ENCODE measurements at places on chromosomes 4 and X.

- DNase-seq = no peak
Measured at GRCh38 chrX:125205918-125206665, 113.6 kb upstream of the TEX13C start.

DNA sequence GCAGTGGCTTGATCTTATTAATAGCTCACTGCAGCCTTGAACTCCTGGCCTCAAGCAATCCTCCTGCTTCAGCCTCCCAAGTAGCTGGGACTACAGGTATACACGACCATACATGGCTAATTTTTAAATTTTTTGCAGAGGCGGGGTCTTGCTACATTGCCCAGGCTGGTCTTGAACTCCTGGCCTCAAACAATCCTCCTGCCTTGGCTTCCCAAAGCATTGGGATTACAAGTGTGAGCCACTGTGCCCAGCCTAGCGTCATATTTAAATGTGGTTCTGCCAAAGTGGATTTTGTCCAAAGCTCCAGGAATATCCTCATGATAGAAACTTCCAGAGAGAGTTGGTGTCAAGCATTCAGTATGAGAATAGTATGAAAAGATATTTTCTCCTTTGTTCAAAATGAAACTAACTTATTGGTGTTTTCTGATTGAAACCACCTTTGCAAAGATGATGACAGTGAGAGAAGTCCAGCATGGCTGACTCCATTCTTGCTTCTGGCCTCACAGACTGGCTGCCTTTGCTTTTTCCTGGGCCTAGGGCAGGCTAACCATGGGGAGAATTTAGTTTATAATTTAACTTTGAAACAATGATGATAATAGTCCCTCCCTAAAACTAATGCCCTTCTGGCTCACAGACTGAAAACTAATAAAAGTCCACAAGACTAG is 129.0 kb downstream of the C4orf51 start:
- no peak for DNase-seq

- DNase-seq = no peak
Measured at GRCh38 chr4:155530290-155530689, 136.4 kb upstream of the GUCY1A1 start.

DNA sequence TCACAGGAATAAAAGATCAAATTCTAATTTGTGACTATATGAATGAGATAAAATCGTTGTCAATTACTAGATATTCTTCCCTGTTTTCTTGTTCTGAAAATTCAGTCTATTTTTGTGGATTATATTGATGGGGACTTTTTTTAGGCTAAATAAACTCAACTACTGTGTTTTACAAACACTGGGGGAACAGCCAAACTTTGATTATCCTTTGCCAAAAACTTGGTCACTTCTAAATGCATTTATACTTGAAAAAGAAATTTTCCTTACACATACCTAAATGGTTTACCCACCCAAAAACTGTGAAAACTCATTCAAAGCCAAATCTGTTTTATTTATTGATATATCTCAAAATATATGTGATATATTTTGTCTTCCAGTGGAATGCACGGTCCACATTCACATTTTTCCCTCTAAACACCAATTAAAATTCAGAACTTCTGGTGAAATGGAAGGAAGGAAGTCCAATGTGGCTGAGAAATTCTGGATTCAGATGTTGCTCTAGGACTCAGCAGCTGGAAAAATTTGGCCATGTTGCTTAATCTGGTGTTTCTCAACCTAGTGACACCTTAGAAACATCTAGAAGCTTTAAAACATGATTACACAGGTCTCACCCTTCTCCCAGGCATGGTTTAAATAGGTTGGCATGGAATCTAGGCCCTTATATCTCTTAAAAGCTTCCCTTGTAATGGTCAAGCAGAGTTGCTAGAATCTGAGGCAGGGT is 28.6 kb upstream of the ARHGAP24 start:
- DNase-seq = no peak

DNA sequence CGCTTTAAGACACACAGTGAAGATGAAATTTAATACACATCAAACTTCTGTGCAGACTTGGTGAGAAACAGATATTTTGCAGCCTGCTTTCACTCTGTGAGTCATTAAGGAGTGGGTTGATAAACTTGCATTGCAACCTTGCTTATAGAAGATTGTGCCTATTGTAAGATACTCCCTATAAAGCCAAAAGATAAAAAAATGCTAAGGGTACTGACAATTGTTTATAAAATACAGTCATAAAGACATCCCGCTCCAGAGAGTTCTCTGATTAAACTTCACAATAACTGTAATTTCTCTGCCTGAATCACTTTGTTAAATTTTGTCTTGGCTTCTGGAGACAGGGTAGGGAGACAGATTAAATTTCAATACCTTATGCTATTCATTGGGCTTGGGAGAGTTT is 49.1 kb downstream of the GALNT7 start:
- no peak for DNase-seq

GRCh38 chr4:94375364-94375763 is 32.7 kb upstream of the HPGDS start:
- DNase-seq = no peak

- no peak for DNase-seq
Measured at GRCh38 chr4:40562208-40562607, 67.5 kb downstream of the RBM47 start.

- DNase-seq = no peak
Measured at GRCh38 chr4:114087596-114088230, 108.3 kb upstream of the ARSJ start.

- no peak for DNase-seq
Measured at GRCh38 chrX:12770440-12770839, 20.8 kb upstream of the PRPS2 start.

GRCh38 chrX:108267557-108267956 is 170.7 kb downstream of the COL4A6 start:
- DNase-seq = no peak

DNA sequence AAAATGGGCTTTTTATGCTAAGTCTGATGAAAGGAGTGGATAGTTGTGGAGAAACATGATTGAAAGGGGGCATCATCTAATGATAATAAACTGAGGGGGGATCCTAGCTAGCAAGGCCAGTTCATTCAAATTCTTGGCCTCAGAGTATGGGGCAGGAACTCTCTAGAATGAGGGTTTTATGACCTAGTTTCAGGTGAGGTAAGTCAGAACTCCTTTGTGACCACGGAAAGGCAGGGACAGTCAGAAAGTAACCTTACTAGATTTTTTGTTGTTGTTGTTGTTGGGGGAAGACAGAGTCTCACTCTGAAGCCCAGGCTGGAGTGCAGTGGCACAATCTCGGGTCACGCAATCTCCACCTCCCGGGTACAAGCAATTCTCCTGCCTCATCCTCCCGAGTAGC is 1.5 kb upstream of the PAQR3 start:
- DNase-seq = no peak

- DNase-seq = no peak
Measured at GRCh38 chrX:46325312-46325877, 219.8 kb downstream of the ZNF674 start.

GRCh38 chrX:39665830-39666518 is 431.8 kb downstream of the BCOR start:
- DNase-seq = no peak

- DNase-seq = no peak
Measured at GRCh38 chrX:126670258-126670657, 117.6 kb upstream of the DCAF12L1 start.

GRCh38 chrX:10636851-10637250 is 16.5 kb upstream of the MID1 start:
- DNase-seq = no peak

- DNase-seq = no peak
Measured at GRCh38 chrX:25726539-25726938, 411.6 kb upstream of the MAGEB18 start.

GRCh38 chrX:137926090-137926489 is 360.2 kb downstream of the ZIC3 start:
- no peak for DNase-seq

- no peak for DNase-seq
Measured at GRCh38 chr4:76582074-76582816, 147.2 kb downstream of the SHROOM3 start.

GRCh38 chr4:139465922-139466321 is 12.0 kb downstream of the RAB33B start:
- DNase-seq = no peak

DNA sequence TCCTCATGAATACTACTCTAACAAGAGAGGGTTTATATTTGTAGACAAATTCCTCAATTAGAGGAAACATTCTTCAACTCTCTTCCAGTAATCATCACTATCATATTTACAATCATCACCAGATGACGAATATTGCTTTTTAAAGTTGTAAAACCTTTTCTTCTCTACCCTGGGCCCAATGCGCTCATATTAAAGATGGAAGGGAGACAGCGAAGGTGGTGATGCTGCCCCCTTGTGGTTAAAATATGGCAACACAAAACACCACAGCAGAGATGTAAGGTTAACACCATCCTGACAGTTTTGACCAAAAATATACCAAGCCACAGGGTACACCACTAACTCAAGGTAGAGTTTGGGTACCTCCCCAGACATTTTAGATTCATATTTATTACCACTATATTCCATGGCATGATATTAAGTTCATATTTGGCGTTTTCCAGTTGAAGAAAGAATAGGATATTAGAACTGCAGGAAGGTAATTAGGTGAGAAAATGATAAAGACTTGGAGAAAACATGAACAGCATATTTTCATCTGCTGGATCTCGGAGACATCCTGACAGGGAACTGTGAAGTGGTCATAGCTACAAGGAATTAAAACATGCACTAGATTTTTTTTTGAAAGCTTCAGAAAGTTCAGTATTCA is 72.8 kb downstream of the SLC9A7 start:
- DNase-seq = no peak

- DNase-seq = no peak
Measured at GRCh38 chrX:119672426-119672825, 20.5 kb downstream of the SEPTIN6 start.

GRCh38 chrX:84170931-84171330 is 17.1 kb downstream of the RPS6KA6 start:
- no peak for DNase-seq

- peak; percentile 30 for DNase-seq
Measured at GRCh38 chr4:3304831-3305609, 12.2 kb downstream of the RGS12 start.

DNA sequence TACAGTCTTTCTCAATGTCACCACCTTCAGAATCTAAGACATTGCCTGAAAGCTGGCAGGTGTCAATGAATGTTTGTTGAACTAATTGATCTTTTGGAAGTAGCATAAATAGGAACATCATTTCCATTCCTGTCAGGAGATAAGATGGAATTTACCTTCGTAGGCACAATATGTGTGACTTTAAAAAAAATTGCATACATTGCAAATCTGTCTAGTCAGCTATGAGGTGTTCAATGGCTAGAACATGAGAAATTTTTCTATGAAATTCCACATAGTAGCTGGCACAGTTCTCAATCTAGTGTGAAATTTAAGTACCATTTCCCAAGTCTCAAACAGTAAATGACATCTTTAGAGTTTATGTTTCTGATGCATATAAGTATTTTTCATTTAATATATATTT is 10.3 kb downstream of the PAGE2 start:
- no peak for DNase-seq
